HCT116 (cell line): ENCODE measurements at places on chromosomes 2 and 18.

GRCh38 chr18:62325806-62326645 lies 916 bp downstream of the TNFRSF11A start:
- H3K36me3 ChIP-seq = no peaks in the 10 kb centered on the region
- H3K4me1 ChIP-seq = peaks cover 12% of the 10 kb centered on the region; the same call in 1 of the 2 replicates
- no peak overlapping the region for H3K27ac ChIP-seq
- peaks cover 29% of the 10 kb centered on the region; the same call in 1 of the 2 replicates for H3K27me3 ChIP-seq

- H3K36me3 ChIP-seq = no peaks in the 10 kb centered on the region
- H3K27me3 ChIP-seq = no peaks in the 10 kb centered on the region
- no peak within 1 kb of the TSS for H3K4me3 ChIP-seq
- H3K27ac ChIP-seq = no peak within 1 kb of the TSS
Measured at GRCh38 chr2:233671290-233672161, at the start of gene UGT1A9. Gene UGT1A9 (plus strand): TSS chr2:233671898. CDS start chr2:233671935, 37 bp downstream.

DNA sequence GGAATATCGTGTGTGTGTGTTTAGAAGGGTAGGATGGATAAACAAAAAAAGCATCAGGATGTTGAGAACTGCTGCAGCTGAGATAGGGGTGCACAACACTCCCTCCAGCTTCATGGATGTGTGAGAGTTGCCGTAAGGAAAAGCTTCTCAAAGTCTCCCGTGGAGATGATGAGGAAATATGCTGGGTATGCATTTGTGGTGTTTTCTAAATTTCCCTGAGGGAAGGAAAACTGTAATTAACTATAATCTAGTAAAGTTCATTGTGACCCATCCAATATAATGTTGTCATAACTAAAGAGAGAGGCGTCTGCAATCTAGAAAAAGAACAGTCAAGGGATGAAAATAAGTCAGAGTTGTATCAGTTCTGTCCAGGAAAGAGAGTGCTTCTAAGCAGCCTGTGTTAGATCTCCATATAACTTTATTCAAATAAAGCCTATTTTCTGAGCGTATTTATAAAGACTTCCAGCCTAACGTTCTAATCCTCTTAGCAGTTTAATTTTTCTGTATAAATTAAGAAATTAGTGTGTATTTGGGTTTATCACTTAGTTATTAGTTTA lies 7.3 kb upstream of the LMAN2L start:
- H3K27me3 ChIP-seq = no peaks in the 10 kb centered on the region
- H3K27ac ChIP-seq = no peak overlapping the region
- no peaks in the 10 kb centered on the region for H3K36me3 ChIP-seq
- H3K4me3 ChIP-seq = no peak overlapping the region
- H3K4me1 ChIP-seq = peaks cover 16% of the 10 kb centered on the region

GRCh38 chr2:71455741-71456569 lies 2.6 kb downstream of the DYSF start:
- no peak overlapping the region for H3K27ac ChIP-seq
- no peak overlapping the region for H3K4me3 ChIP-seq
- DNase-seq = no peak
- no peaks in the 10 kb centered on the region for H3K27me3 ChIP-seq
- peaks cover 17% of the 10 kb centered on the region for H3K4me1 ChIP-seq
- H3K36me3 ChIP-seq = no peaks in the 10 kb centered on the region

- H3K27ac ChIP-seq = no peak overlapping the region
- no peak overlapping the region for H3K4me3 ChIP-seq
- no peaks in the 10 kb centered on the region for H3K4me1 ChIP-seq
Measured at GRCh38 chr2:105563000-105563719, 164.3 kb upstream of the FHL2 start.
